ENCODE measurements at places on chromosomes 2 and 18.

- DNase-seq, result no peak
These were observed 16.9 kb upstream of the KCNG3 start for GRCh38 chr2:42510608-42511243.

- DNase-seq, result no peak
These were observed 1202.8 kb downstream of the CNTNAP5 start for GRCh38 chr2:125227843-125228392.

GRCh38 chr2:127560931-127561280, 25.4 kb downstream of the MYO7B start:
- DNase-seq, result no peak

- DNase-seq, result no peak
These were observed 1.6 kb downstream of the COBLL1 start for GRCh38 chr2:164839914-164840457.

GRCh38 chr2:160406591-160407392, 86.8 kb downstream of the RBMS1 start:
- DNase-seq, result no peak

- DNase-seq, result no peak
These were observed 82.3 kb downstream of the PTH2R start for GRCh38 chr2:208488686-208489564.

- DNase-seq, result no peak
These were observed 4.4 kb upstream of the VPS54 start for GRCh38 chr2:64023485-64024258.

GRCh38 chr2:239225371-239225851, 175.4 kb downstream of the HDAC4 start:
- no peak for DNase-seq

DNA sequence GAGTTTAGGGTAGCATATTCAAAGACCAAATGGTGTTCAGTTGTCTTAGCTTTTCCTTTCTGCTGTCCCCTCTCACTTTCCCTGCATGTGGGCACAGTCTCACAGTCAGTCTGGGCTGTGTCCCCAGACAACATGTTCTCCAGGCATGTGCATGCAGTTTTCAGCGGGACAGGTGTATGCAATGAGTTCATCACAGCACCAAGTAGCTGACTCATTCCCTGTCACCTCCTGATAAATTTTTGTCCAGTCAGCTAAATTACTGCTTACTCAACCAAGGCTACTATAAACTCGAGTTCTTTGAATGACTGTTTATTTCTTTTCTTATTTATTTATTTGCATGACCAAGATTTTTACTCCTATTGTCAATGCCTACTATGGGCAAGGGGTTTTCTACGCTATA, 148.8 kb upstream of the CDH19 start:
- DNase-seq, result no peak

GRCh38 chr2:106812841-106813240, 73.1 kb downstream of the ST6GAL2 start:
- DNase-seq, result no peak

DNA sequence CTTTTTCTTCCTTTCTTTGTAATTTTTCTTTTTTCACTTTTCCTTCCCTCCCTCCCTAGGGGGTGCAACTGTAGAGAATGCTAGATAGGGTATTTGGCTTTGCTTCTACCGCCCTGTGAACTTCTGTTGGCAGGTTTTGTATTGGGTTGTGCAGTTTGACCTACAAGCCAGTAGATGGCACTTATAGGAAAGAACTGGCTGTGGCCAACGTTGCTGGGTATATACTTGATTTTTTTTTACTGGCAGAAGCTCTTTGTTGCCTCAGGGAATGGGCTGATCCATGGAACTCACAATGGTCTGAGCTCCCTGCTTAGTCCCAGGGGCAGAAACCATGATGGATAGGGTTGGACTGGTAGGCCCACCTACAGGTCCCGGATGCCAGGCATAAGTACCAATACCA, 1019.5 kb upstream of the LRRTM1 start:
- DNase-seq, result no peak

DNA sequence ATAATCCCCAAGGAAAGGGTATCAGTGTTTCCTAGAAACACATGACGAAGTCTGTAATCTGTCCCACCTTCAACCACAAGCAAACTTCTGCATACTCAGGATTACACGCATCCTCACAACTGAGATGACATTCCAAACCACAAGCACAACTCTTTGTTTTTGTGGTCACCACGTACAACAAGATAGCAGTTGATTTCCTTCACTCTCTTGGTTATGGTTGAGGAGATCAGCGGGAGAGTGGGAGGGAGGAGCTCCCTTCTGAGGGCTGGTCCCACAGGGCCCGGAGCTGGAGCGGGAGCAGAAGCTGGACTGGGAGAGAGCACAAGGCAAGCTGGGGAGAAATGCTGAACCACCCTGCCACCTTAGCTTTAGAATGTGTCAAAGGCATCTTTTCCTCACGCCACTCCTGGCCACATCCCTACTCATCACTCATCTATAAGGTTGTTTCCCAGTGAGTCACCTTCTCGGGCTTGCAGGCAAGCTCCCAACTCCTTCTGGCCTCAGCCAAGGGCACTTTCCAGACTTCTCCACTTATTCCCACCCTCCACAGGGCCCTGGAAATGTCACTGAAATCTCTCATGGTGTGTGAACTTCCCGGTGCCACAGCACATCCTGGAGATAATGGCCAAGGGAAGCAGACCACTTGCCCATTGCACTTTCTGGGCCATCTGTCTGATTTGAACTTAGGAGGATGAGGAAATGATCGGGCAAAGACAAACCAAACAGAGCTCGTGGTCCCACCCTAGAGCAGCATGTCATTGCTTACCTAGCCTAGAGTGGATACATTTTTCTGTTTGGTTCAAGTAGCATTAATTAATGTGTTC, 98.9 kb upstream of the LGALSL start:
- DNase-seq, result peak; percentile 71

DNA sequence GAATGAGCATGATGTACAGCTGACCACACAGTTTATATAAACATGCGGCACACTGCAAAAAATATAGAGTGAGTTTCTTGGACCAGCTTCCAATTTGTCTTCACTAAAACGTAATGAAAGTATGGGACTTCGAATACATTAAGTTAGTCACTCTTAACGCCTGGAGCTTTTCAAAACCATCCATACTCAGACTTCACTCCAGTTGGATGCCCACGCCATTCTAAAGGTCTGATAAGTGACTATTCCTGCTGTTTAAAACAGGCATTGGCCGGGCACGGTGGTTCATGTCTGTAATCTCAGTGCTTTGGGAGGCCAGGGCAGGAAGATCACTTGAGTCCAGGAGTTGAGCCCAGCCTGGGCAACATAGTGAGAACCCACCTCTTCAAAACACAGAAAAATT, 84.6 kb downstream of the MYL12B start:
- DNase-seq, result no peak

GRCh38 chr2:113276216-113276760, 2.4 kb downstream of the PAX8 start:
- no peak for DNase-seq

DNA sequence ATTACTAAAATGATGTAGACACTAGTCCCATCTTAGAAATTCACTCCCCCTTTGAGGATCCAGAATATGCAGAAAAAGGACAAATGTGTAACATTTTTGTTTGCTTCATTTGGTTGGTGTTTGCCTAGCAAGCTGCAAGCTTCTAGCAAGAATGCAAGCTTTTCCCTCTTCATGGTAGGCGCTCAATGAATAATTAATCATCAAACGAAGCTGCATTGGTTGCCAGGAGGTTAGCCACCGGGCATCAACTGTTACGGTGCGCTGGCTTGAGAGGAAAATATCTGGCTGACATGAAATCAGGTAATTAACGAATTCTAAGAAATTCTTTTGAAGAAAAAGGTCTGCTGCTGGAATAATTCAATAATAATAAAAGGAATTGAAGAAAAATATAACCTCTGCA, 341.0 kb upstream of the KYNU start:
- DNase-seq, result no peak

GRCh38 chr2:151978709-151979108, 120.1 kb downstream of the CACNB4 start:
- no peak for DNase-seq

- DNase-seq, result no peak
These were observed 29.1 kb downstream of the GAREM1 start for GRCh38 chr18:32441533-32441932.

- no peak for DNase-seq
These were observed 72.4 kb downstream of the ID2 start for GRCh38 chr2:8754106-8754776.

GRCh38 chr18:32770054-32770665, 2.7 kb downstream of the KLHL14 start:
- DNase-seq, result no peak

- DNase-seq, result no peak
These were observed 97.3 kb downstream of the RTP5 start for GRCh38 chr2:241966647-241967466.

- no peak for DNase-seq
These were observed 356.6 kb upstream of the CELF4 start for GRCh38 chr18:37922162-37922561.

DNA sequence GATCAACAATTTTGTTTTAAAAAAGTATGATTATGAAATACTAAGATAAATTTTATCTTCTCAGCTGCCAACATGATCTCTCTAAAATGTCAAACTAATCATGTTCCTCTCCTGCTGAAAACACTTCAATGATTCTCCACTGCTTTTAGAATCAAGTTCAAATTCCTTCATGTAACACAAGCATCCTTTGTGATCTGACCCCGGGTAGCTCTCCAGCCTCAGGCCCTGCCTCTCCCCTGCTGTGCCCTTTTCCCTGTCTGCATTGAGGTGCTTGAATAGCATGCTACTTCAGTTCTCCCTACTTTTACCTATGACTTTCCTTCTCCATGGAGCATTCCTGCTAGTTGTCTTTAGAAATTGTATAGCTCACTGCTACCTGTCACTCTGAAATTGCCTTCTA, 274.8 kb downstream of the PDE11A start:
- DNase-seq, result no peak

- DNase-seq, result no peak
These were observed 83.3 kb downstream of the ICOS start for GRCh38 chr2:204019572-204020501.

- no peak for DNase-seq
These were observed 292.4 kb downstream of the SS18 start for GRCh38 chr18:25798046-25798445.

DNA sequence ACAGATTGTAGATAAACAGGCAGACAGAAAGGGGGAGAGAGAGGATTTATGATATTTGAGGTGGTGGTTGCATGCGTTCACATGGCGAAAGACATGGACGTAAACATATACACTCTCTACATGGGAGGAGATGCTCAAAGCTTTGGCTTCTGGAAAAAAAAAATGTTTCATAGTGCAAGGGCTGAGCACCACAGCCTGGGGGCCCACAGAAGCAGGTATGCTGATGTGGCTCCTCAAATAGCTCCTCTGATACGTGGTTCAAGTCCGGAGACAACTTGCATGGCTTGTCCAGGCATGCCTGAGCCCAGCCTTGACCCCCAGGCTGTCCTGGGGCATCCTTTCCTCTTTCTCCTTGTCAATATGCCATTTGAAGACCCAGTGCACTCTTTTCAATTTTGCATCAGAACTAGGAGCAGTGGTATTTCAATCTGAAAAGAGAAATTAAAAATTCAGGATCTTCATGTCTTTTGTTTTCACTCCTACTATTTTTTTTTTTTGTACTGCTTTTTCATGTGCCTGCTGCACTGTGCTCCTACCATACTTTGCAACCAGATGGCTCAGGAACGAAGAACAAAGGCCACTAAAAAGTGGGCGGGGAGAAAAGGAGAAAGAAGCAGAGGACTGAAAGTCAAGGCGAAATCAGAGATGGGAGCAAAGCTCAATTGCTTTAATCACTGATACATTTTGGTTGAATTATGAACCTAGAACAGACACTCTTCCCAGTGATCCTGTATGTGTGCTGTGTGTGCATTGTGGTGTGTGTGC, 495.7 kb upstream of the TCF4 start:
- no peak for DNase-seq

GRCh38 chr2:159179096-159179495, 107.4 kb downstream of the WDSUB1 start:
- no peak for DNase-seq

DNA sequence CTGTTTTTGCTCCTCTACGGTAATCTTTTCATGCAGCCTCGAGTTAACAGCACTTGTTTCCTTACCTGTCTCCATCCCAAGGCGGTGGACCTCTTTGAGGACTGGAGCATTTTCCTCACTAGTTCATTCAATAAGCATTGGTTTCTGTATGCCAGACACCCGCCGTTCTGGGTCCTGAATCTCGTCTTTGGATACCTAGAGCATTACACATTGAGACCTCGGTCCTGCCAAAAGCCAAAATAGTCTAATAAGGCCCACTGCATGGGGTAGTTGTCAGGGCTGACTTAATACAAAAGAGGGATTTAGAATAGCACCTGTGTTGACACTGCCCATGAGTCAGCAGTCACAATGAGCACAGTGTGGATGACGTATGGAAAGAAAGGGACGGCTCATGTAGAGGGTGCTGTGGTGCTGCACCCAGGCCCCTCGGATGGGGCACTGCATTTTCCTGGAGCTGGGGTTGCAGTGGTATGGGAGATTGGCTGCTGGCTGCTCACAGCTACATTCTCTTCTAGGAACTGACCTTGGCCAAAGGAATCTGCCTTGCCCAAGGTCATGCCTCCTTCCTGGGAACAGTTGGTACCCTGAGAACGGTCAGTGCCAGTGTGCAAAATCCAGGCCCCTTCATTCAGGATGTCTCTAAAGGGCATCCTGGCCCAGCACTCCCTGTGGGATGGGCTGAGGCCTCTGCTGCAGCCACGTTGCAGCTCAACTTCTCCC, 126.9 kb upstream of the NCK2 start:
- DNase-seq, result no peak

Data from 8988T (cell line).